Activated naive CD8-positive, alpha-beta T cell treated with anti-CD3 and anti-CD28 coated beads, Interleukin-2, amount 10 ng/mL, durations not matched to agents 7 days and 5 days (primary cell): ENCODE measurements at places on chromosomes 1 and 21.
A peak's percentile ranks its signal among the peaks of the same experiment; 100 is the strongest.

DNA sequence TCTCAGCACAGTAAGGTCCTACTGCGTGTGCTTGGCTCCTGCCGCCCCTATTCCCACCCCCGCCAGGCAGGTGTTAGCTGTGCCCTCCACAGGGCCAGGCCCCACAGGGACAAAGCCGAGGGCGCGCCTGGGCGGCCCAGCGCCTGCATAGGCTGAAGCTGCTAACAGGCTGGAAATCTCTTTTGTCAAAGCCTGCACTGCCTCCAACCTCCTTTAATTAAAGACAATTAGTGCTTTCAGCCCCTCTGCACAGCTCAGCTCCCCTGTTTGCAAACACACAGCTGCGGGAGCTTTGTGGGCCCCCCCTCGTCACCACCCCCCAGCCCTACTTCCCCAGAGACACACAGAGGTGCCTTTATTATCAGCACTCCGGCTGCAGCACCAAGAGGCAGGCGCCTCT is 95.9 kb downstream of the EPHB2 start:
- H3K27ac ChIP-seq = no peak overlapping the region
- no peaks in the 10 kb centered on the region for H3K4me1 ChIP-seq
- no peak for DNase-seq
- H3K4me3 ChIP-seq = no peak overlapping the region
- H3K27me3 ChIP-seq = peaks cover 4% of the 10 kb centered on the region

GRCh38 chr1:25575191-25575590 is 31.8 kb downstream of the LDLRAP1 start:
- no peaks in the 10 kb centered on the region for H3K36me3 ChIP-seq
- no peak overlapping the region for H3K4me3 ChIP-seq
- no peaks in the 10 kb centered on the region for H3K27me3 ChIP-seq
- H3K4me1 ChIP-seq = peaks cover 4% of the 10 kb centered on the region
- no peak overlapping the region for H3K27ac ChIP-seq

DNA sequence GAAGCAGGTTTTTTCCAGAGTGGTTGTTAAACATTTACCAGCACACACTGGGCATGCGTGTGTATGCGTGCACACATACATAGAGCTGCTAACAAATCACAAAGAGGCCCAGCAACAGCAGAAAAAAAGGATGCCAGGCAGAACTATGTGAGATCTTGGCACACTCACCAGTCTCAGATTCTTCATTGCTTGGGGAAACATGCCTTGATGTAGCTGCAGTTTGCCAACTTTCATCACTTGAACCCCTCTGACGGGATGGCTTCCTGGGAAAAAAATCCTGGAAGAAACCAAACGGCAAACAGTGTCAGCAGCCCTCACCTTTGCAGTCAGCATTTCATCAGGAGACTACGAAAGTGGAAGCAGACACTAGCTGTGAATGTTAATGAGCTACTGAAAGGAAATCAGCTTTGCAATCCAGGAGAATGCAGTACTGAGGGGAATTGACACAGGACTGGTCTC is 609.1 kb downstream of the KIF26B start:
- no peaks in the 10 kb centered on the region for H3K4me1 ChIP-seq
- no peaks in the 10 kb centered on the region for H3K27me3 ChIP-seq
- no peak for DNase-seq
- H3K4me3 ChIP-seq = no peak overlapping the region
- no peak overlapping the region for H3K27ac ChIP-seq

- H3K27me3 ChIP-seq = no peaks in the 10 kb centered on the region
- peak; percentile 73 for DNase-seq
- H3K36me3 ChIP-seq = peaks cover 28% of the 10 kb centered on the region
- H3K4me1 ChIP-seq = peaks cover 34% of the 10 kb centered on the region
- peak overlapping the region; percentile 90 for H3K4me3 ChIP-seq
These were observed 1.2 kb downstream of the ITPKB start for GRCh38 chr1:226737819-226738420.

- H3K36me3 ChIP-seq = peaks cover 32% of the 10 kb centered on the region
- H3K4me1 ChIP-seq = peaks cover 40% of the 10 kb centered on the region
- H3K27me3 ChIP-seq = no peaks in the 10 kb centered on the region
- DNase-seq = peak; percentile 74
These were observed at the start of gene PIK3CD for GRCh38 chr1:9651565-9652378. Gene PIK3CD, plus strand, starts transcription at chr1:9651731. Its CDS starts 58,725 bp downstream, at chr1:9710456.

DNA sequence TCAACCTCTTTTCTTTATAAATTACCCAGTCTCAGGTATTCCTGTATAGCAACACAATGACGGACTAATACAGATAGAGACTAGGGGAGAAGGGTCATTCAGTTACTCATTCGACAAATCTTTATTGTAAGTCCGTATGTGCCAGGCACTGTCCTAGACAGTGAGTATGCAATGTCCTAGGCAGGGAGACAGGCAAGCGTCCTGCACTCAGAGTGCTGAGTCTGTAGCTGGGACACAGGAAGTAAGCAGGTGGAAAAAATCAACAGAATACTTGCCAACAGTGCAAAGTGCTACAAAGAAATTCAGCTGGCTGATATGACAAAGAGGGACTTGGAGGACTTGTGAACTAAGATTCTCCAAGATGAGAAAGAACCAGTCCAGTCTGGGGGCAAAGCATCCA is 92.2 kb upstream of the ZBTB40 start:
- no peaks in the 10 kb centered on the region for H3K36me3 ChIP-seq
- H3K27ac ChIP-seq = no peak overlapping the region
- no peaks in the 10 kb centered on the region for H3K4me1 ChIP-seq
- no peak overlapping the region for H3K4me3 ChIP-seq

- no peak overlapping the region for H3K27ac ChIP-seq
- H3K36me3 ChIP-seq = no peaks in the 10 kb centered on the region
- peaks cover 7% of the 10 kb centered on the region for H3K4me1 ChIP-seq
- H3K4me3 ChIP-seq = no peak overlapping the region
- H3K27me3 ChIP-seq = no peaks in the 10 kb centered on the region
These were observed 10.7 kb downstream of the EPHX1 start for GRCh38 chr1:225820522-225821120.

DNA sequence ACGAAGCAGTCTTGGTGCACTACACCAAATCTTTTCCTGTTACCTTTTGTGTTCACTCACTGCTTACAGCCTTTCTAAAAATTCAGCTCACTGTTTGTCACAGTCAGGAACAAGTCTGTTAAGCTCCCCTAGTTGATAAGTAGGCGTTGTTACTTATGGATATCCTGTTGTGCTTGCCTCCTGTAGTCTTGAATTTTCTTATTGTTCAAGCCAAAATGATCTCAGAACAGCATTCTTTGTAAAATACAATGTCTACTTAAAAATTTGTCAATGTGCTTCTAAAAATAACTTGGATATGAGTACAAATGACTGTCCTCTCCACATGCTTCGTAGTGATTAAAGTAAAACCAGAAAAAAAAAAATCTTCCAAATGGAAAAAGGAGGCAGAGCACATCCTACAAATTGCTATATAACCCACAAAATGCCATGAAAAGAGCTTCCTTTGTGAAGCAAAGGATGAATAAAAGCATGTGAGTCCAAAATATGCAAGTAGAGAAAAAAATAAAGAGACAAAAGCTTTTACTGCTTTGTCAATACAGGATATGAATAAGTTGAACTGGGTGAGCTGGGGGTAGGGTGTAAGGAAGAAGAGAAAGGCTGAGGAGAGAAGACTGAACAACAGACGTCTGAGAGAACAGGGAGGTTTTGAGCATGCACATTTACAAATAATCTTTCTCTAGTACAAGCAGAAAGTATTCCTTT is 228.9 kb upstream of the ADGRL4 start:
- no peaks in the 10 kb centered on the region for H3K27me3 ChIP-seq
- no peaks in the 10 kb centered on the region for H3K36me3 ChIP-seq
- H3K4me3 ChIP-seq = no peak overlapping the region
- H3K27ac ChIP-seq = no peak overlapping the region
- no peak for DNase-seq

DNA sequence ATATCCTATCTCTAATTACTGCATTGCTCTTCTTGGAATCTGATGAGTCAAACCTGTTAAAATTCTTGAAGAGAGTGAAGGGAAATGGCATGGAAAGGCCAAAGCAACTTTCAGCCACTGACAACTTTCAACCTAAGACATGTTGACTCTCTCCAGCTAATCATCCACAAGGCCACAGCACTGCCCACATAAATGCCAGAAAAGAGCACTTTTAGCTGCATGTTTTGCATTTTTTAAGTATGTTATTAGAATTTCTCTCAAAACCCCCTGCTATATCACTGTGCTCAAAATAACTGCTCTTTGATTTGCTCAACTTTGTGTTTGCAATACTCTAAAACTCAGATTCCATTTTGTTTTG is 352.5 kb downstream of the ADGRL2 start:
- no peak overlapping the region for H3K27ac ChIP-seq
- no peaks in the 10 kb centered on the region for H3K27me3 ChIP-seq
- H3K36me3 ChIP-seq = no peaks in the 10 kb centered on the region
- no peak for DNase-seq

GRCh38 chr1:234726359-234726943 is 116.5 kb upstream of the IRF2BP2 start:
- peak overlapping the region; percentile 94 for H3K27ac ChIP-seq
- no peaks in the 10 kb centered on the region for H3K27me3 ChIP-seq
- peaks cover 5% of the 10 kb centered on the region for H3K36me3 ChIP-seq
- H3K4me3 ChIP-seq = peak overlapping the region; percentile 29
- peaks cover 67% of the 10 kb centered on the region for H3K4me1 ChIP-seq
- no peak for DNase-seq

DNA sequence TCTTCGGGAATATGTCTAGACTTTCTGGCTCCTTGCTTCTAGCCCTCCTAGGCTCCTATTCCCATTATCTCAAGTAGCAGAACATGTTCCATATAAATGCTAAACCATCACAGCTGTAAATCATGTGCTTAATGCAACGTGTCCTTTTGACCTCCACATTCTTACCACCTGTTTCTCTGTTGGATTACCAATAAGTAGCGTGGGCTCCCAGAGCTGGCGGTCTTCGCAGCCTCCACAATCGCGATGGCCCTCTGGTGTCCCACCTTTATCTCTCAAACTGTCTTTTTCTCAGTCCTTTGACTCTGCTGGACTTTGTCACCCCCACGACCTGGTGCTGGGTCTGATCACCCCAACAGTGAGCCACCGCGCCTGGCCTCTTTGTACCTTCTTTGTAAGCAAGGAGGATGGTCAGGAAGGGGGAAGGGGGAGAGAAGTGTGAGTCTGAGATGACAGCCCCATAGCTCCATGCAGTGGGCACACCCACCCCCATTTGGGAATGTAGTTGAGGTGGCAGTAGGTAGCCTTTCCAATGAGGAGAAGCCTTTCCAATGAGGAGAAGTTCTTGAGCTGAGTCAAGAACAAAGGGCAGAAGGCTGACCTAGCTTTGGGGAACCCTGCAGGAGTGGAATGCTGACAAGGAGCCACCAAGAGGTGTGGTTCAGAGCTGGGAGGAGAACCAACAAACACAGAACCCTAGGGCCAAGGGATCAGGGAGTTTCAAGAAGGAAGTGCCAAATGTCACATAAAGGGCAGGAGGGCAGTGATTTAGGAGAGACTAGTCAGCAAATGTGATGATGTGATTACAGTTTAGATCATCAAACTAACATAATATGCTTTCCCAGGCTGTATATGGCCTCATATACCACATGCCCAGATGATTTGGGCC is 14.2 kb downstream of the TRAF5 start:
- H3K36me3 ChIP-seq = peaks cover 43% of the 10 kb centered on the region
- no peak overlapping the region for H3K27ac ChIP-seq
- DNase-seq = no peak
- peak overlapping the region; percentile 10 for H3K4me3 ChIP-seq

- no peak overlapping the region for H3K4me3 ChIP-seq
- no peak overlapping the region for H3K27ac ChIP-seq
- H3K36me3 ChIP-seq = peaks cover 3% of the 10 kb centered on the region
- no peak for DNase-seq
- H3K27me3 ChIP-seq = no peaks in the 10 kb centered on the region
- H3K4me1 ChIP-seq = peaks cover 13% of the 10 kb centered on the region
These were observed 57.0 kb downstream of the SCCPDH start for GRCh38 chr1:246781212-246781611.

GRCh38 chr1:244150665-244151064 is 99.6 kb downstream of the ZBTB18 start:
- no peaks in the 10 kb centered on the region for H3K36me3 ChIP-seq
- H3K27ac ChIP-seq = no peak overlapping the region
- no peaks in the 10 kb centered on the region for H3K4me1 ChIP-seq

- H3K27me3 ChIP-seq = no peaks in the 10 kb centered on the region
- DNase-seq = no peak
- no peak overlapping the region for H3K27ac ChIP-seq
- H3K36me3 ChIP-seq = no peaks in the 10 kb centered on the region
- H3K4me3 ChIP-seq = no peak overlapping the region
- H3K4me1 ChIP-seq = peaks cover 18% of the 10 kb centered on the region
These were observed 71.7 kb downstream of the GALNT2 start for GRCh38 chr1:230138561-230139239.

DNA sequence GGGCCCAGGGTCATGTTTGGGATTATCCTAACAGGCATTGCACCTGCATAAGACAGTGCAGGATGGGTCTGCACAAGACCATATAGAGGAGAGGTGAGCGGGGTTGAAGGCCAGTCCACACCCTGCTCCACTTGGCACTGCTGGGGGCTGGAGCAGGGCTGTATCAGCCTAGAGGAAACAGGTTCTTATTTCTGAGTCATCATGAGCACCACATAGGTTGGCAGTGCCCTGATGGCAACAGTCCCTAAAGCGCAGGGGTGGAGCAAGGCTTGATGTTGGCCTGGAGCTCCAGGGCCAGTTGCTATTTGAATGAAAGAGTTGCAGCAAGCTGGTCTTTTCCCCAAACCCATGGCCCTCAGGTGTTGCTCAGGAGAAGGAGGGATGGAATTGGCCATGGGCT is 29.8 kb upstream of the BMP8B start:
- H3K36me3 ChIP-seq = no peaks in the 10 kb centered on the region
- H3K4me1 ChIP-seq = peaks cover 9% of the 10 kb centered on the region
- DNase-seq = no peak
- no peak overlapping the region for H3K4me3 ChIP-seq

GRCh38 chr1:201085902-201086735 is 26.1 kb downstream of the CACNA1S start:
- peaks cover 7% of the 10 kb centered on the region for H3K27me3 ChIP-seq
- H3K4me1 ChIP-seq = no peaks in the 10 kb centered on the region
- H3K27ac ChIP-seq = no peak overlapping the region
- peak; percentile 50 for DNase-seq

DNA sequence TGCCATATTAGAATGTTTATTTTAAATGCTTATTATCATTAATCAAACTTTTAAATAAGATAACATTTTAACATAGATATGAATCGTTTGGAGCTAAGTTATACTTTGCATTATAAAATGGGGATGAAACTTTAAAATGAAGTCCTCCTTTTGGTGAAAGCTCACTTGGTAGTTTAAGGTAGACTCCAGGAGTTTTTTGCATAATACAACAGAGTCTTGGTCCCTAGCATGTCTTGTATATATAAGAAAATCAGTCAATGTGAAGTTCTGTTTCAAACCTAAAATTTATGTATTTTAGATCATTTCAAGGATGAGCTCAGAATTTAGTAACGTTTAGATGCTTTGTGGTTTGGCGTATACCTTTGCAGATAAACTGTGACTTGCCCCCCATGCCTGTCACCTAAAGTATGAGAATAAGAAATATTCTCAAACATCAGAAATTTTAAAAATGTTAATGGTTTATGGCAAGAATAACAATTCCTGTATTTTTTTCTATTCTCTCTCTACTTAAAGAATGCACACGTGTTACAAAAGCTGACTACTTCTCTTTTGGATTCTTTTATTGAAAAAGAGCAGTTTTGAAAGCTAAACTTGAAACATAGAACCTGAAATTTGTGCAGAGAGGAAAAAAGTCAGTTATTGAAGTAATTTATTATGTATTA is 3.8 kb downstream of the NFIA start:
- DNase-seq = no peak
- peaks cover 6% of the 10 kb centered on the region for H3K4me1 ChIP-seq

- H3K36me3 ChIP-seq = peaks cover 41% of the 10 kb centered on the region
- peaks cover 10% of the 10 kb centered on the region for H3K4me1 ChIP-seq
- no peak overlapping the region for H3K4me3 ChIP-seq
- DNase-seq = no peak
- H3K27me3 ChIP-seq = no peaks in the 10 kb centered on the region
These were observed 90.1 kb downstream of the PKN2 start for GRCh38 chr1:88774151-88774556.
